ENCODE measurements at places on chromosomes 3 and 15.

GRCh38 chr3:106440672-106441071, 571.9 kb upstream of the CBLB start:
- DNase-seq = no peak

GRCh38 chr15:27686369-27686768, 412.7 kb downstream of the OCA2 start:
- no peak for DNase-seq

DNA sequence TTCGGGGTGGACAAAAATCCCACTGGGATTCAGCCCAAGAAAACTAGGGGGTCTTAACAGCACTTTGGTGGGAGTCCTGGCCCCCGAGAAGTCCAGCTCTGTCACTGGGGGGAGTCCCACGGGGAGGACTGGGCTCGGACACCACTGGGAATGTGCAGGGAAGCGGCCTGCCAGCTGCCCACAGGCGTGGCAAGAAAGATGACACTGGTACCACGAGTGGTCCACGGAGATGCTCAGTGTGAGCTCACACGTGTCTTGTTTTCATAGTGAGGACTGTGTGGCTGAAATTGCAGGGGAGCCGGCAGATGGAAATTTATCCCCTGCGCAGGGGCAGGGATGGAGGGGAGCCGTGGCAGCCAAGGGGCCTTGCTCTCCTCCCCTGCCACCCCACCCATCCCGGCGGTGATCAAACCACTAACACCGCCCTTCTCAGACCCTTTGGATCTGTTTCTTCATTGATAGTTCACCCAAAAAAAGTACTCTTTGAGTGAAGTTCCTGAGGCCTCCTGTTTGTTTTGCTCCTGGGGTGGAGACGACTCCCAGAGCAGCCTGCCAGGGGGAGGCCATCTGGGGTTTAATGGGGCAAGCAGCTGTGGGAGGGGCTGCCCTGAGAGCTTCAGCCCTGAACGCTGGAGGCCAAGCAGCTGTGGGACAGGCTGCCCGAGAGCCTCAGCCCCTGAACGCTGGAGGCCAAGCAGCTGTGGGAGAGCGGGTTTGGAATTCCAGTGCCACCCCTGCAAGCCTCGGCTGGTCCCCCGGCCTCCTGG, 130.9 kb downstream of the LRRK1 start:
- DNase-seq = no peak

GRCh38 chr3:124281453-124282316, 289.8 kb upstream of the ROPN1 start:
- DNase-seq = no peak

GRCh38 chr3:163735394-163735793, 1342.9 kb downstream of the SI start:
- no peak for DNase-seq

DNA sequence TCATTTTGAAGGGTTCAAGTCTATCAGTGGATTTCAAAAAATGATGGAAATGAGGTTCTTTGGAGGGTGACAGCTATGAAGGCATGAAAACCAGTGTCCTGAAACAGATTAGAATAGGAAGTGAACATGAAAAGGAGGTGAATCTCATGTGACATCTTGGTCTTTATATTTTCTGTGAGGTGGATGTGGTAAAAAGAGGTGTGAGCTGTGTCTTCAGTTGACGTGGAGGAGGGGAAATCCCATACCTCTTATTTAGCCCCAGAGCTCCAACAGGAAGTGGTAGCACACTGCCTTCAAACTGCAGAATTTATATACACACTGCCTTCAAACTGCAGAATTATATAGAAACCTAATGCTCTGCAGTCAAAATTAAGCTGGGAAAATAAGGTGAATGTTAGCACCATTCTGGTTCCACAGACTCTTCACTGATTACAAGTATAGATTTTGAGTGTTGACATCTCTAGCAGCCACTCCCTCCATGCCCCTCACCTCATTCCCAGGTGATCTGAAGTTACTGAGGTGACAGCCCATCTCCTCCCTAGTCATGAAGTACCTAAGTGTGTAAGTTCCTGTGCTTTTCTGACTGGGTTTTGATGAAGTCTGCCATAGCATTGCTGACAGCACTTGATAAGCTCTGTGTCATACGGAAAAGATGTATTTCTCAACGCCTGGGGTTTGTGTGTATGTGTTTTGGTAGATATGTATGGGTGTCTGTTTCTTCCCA, 2.7 kb downstream of the RAB8B start:
- peak; percentile 35 for DNase-seq

GRCh38 chr3:72768936-72769335, 79.3 kb downstream of the SHQ1 start:
- no peak for DNase-seq

GRCh38 chr15:90884719-90885431, 571 bp downstream of the FES start:
- no peak for DNase-seq
